ENCODE measurements at places on chromosomes 6 and 20.

DNA sequence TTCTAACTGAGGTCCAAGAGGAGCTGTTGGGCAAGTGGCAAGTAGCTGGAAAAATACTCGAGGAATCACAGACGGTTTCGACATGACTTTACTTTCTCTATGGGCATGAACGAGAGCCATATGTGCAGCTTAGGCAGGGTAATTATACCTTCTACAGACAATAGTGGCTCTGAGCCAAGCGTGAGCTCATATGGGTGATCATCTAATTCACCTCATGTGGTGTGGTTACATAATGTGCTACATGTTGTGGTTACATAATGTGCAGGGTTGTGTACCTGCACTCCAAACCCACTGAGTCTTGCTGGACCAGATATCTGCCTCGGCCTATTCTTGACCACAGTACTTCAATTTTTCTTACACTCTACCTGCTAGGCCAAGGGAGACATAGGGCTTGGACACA is 771.7 kb upstream of the EYS start:
- no peak for DNase-seq

DNA sequence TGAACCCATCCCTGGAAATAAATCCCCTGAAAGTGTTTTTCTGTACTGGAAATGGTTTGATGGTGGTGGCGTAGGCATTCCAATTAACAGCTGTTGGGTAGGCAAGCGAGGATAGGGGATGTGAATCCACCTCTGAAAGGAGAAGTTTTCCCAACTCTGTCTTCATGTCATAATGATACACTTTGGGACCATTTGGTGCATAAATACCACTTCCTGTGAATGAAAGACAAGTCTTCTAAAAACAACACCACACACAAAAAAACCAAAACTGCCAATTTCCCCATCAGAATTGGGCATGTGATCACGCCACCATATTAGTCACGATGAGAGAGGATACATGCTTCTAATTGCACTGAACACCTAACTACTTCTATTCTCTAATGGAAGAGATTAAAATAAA is 6.4 kb downstream of the VNN2 start:
- DNase-seq, result no peak

DNA sequence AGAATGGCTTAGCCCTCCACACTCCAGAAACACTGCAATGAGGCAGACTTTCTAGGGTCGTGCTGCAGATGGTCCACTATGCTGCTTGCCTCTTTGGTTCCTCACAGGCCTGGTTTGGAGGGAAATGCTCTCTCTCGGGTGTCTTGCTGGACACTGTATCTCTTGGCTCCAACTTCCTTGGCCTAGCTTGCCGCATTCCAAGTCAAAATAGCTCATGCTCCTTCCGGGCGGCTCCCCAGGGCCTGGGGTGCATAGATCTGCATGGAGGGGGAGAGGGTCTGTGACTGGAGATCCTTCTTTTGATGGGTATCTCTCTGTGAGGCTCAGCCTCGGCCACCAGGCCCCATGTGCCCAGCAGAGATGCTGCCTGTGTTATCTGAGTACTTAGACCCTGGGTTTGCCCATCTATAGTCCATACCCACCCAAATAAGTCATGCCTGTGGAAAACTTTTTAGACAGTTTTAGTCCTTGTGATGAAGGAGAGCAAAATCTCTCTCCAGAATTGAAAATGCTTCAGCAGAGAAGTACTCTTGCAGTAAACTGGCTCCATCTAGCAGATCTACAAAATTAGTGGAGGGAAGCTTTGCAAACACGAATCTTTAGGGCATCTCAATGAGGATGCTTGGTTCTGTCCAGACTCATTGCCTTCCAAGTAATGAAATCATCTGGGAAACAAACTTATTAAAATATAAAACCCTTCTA is 264.1 kb upstream of the RIN2 start:
- DNase-seq, result no peak

GRCh38 chr6:134508862-134509498 is 191.1 kb upstream of the SGK1 start:
- DNase-seq, result no peak

Data from stimulated activated CD4-positive, alpha-beta T cell treated with anti-CD3 and anti-CD28 coated beads, Interleukin-2, amount 100 ng/mL, for 24 hours (primary cell).